ENCODE measurements at places on chromosomes 7 and 10. TPM values are rescaled to one million over a fixed set of nuclear protein-coding genes. Genes with fewer than 3 reads are reported as not detected.

The TRIM50 gene
- total RNA-seq, result not detected

The HOXA10 gene
- total RNA-seq, result not detected

The KAZALD1 gene
- 0.48 TPM for total RNA-seq

The COL13A1 gene
- not detected for total RNA-seq

The GRM3 gene
- total RNA-seq, result not detected

The GJD4 gene
- total RNA-seq, result not detected

The CPED1 gene
- total RNA-seq, result not detected

The FXYD4 gene
- not detected for total RNA-seq

Measured in activated naive CD4-positive, alpha-beta T cell treated with anti-CD3 and anti-CD28 coated beads, Interleukin-2, amount 10 ng/mL, durations not matched to agents 5 hours and 36 hours (primary cell).